ENCODE measurements at places on chromosomes 13 and 19.
A peak's percentile ranks its signal among the peaks of the same experiment; 100 is the strongest.

DNA sequence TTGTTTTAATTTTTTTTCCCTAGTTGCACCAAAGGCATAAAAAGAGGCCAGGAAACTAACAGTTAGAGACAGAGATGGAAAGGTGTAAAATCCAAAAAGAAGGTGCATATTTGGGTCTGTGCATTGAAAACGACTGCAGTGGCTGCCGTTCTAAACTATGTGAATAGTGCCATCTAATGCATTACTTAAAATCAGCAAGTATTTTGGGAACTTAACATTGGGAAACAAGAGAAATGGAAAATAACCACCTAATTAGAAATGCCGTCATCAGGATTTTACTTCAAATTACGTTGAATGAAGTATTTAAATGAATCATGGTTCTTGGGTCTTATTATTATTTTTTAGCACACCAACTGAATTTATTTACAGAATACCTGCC, 189.5 kb upstream of the MIR17HG start:
- no peak for DNase-seq

DNA sequence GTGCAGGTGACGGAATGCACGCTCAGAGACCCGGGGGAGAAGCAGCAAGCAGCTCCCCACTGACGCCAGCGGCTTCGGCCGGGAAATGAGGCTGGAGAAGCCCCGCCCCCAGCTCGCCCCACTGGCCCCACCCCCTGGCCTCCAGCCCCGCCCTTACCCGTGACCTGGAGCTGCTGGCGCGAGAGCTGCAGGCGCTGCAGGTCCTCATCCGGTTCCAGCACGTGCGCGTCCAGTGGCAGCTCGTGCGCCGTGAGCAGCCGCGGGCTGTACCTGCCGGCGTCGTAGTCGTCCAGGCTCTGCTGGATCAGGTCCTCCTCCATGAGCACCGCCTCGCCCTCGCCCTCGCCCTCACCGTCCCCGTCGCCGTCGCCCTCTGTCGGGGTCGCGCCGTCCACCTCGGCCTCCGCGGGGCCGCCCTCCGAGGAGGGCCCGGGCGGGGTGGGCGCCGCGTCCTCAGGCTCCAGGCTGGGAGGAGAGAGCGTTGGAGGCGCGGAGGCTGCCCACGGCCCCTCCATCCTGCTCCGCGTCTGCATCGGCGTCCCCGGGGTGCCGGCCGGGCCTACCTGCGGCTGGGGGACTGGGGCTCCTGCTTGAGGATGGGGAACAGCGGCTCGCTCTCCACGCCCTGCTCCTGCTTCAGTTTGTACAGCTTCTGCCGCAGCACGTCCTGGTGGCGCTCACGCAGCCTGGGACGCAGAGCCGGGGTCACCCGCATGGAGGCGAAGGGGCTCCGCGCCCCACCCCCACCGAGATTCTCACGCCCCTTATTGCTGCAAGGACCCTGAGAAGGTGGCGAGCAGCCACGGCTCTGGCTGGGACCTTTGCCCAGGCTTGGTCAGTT, 6.4 kb upstream of the TBXA2R start:
- no peak for DNase-seq

GRCh38 chr19:45340899-45341453, 426 bp downstream of the KLC3 start:
- DNase-seq: no peak

DNA sequence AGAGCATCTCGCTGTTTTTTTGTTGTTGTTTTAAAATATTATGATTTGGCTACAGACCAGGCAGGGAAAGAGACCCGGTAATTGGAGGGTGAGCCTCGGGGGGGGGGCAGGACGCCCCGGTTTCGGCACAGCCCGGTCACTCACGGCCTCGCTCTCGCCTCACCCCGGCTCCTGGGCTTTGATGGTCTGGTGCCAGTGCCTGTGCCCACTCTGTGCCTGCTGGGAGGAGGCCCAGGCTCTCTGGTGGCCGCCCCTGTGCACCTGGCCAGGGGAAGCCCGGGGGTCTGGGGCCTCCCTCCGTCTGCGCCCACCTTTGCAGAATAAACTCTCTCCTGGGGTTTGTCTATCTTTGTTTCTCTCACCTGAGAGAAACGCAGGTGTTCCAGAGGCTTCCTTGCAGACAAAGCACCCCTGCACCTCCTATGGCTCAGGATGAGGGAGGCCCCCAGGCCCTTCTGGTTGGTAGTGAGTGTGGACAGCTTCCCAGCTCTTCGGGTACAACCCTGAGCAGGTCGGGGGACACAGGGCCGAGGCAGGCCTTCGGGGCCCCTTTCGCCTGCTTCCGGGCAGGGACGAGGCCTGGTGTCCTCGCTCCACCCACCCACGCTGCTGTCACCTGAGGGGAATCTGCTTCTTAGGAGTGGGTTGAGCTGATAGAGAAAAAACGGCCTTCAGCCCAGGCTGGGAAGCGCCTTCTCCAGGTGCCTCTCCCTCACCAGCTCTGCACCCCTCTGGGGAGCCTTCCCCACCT, 183.3 kb downstream of the KDM4B start:
- no peak for DNase-seq

DNA sequence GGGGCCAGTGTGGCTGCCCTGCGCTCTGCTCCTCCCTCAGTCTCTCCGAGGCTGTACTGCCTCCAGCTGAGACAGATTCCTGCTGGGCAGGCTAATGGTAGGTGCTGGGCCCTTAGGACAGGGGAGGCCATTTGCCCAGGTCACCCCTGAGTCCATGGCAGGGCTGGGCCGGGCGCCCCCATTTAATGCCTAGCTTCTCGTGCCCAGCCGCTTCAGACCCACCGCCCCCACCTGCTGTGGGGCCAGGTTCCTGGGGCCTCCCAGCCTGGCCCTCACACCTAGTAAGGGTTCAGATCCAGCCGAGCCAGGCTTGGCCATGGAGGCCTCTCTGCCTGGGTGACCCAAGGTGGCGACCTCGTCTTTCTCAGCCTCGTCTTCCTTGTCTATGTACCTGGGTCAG, 17.8 kb downstream of the PIAS4 start:
- no peak for DNase-seq

DNA sequence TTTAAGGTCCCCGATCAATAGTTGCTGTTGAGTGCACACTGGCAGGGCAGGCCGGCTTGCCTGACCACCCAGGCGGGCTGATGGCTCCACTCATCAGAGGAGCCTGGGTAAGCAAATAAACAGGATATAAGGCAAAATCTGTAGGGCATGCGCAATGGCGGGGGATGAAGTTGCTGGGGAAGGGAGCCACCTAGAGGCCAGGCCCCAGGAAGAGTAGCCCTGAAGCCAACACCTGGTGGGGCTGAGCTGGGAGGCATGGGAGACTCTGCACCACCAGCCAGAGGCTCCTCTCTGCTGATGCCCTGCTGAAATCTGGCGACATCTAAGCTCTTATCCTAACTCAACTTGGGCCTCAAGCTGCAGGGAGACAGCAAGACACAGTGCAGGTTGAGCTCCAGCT, 324.3 kb downstream of the ZNF536 start:
- DNase-seq: no peak

- no peak for DNase-seq
These were observed 6.4 kb downstream of the GNA15 start for GRCh38 chr19:3142292-3142670.

- no peak for DNase-seq
These were observed 329.9 kb downstream of the FOXO1 start for GRCh38 chr13:40336228-40337221.

DNA sequence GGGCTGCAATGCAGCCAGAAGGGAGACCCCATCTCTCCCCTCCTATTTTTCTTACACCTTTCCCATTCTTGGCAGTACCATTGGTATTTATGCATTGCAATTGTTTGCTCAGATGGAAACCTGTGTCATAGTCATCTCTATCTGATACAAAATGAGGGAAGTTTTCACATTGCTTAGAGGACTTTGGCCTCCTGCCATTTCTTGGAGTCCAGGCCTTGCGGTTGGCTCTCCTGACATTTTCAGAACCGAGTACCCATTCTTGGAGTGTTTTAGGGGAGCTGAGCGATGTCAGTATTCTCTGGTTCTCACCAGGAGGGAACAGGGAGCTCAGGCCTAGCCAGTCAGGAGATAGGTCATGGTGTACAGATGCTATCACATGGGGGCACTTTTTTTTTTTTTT, 1.5 kb downstream of the SIN3B start:
- no peak for DNase-seq

DNA sequence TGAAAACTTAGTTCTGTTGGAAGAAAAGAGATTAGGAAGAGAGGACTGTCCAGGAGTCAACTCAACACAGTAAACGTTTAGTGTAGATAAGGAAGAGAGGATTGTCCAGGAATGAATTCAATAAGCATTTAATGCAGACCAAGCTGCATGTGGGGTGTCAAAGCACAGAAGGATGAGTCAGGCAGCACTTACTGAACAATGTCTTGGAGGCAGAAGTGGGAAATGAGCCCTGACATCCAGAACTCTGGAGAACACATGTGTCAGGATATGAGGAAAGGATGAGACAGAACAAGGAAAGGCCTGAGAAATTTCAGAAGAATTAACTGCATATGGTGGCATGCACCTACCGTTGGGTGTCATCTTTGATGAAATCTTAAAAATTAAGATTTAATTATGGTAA, 429.2 kb upstream of the HTR2A start:
- no peak for DNase-seq

- DNase-seq: no peak
These were observed 40.5 kb downstream of the DZIP1 start for GRCh38 chr13:95603887-95604555.

- no peak for DNase-seq
These were observed 3.9 kb downstream of the F10 start for GRCh38 chr13:113126265-113127150.

DNA sequence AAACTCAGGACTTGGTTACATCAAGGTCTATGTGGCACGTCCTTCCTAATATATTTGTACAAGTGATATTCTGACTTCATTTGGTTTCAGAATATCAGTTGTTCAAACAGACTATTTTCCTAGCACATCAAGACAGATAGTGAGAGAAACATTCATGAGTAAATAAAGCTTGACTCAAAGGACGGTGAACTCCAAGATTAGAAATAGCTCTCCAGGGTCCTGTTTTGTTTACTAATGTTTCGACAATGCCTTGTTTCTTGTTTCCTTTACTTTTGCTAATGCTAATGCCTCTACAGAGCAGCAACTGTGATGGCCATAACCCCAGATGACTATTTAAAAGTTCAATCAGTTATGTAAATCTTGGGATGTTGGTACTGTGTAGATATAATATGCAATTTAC, 313.9 kb downstream of the KLF12 start:
- DNase-seq: no peak

DNA sequence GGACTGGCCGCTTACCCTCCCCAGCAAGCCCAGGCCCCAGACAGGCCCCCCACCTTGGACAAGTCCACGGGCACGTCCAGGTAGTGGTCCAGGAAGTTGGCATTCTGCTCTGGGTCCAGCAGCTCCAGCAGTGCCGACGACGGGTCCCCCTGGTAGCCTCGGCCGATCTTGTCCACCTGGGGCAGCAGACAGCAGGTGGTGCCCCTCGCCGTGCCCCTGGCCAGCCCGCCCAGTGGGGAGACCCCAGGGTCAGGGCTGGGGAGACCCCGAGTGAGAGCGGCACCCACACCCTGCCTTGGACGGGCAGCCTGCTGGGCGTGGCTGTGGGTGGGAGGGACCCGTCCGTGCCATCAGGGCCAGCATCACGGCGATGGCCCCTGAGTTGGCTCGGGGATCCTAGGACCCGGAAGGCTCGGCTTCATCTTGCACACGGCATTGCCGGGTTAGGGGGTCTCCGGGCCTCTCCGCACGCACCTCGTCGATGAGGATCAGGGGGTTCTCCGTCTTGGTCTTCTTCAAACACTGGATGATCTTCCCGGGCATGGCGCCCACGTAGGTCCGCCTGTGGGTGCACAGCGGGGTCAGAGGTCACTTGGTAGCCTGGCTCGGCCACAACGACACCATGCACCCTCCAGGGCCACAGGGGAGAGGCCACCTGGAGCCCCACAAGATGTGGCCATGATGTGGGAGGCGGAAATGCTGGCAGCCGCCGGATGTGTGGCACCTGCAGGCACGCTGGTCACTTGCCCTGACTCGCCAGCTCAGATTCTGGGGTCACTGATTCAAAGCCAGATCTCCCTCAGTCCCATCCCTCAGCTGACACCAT, 6.3 kb downstream of the RPL36 start:
- peak; percentile 58 for DNase-seq

Measured in activated CD8-positive, alpha-beta memory T cell treated with anti-CD3 and anti-CD28 coated beads, Interleukin-2, amount 50 U/mL, for 48 hours (primary cell).